ENCODE measurements at places on chromosomes 5 and 9.

- no peak for DNase-seq
Observed at GRCh38 chr5:59037041-59037440, 454.2 kb downstream of the RAB3C start.

DNA sequence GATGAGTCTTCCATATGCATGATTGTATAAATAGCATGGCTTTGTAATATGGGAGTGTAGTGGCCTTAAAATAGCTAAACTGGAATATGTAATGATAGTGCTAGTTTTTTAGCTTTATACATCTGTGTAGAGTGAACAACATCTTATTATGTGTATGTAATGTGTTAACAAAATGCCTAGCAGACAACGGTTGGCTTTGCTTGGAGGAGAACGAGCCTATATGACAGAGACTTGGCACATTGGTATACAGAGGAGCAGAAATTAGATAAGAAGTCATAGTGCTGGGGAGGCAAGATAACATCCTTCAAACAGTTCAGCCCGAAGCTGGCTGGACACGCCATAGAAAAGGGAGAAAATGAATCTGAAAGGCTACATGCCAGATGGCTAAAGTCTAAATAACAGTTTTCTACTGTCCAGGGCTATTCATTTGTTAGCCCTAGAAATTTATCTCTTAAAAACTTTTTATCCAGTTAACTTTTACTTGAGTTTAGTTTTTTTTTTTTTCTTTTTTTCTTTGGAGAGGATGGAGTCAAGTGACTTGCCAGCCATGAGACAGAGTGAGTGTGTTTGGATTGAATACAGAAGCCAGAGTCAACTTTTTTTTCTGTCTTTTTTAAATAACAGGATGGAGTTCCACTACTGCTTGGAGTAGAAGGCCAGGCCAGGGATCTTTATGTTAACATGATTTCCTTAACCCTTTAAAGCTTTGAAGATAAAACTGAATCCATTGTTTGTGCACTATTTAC, 214.4 kb upstream of the ACTBL2 start:
- DNase-seq = no peak

GRCh38 chr9:111271047-111271446, 59.0 kb downstream of the OR2K2 start:
- no peak for DNase-seq

DNA sequence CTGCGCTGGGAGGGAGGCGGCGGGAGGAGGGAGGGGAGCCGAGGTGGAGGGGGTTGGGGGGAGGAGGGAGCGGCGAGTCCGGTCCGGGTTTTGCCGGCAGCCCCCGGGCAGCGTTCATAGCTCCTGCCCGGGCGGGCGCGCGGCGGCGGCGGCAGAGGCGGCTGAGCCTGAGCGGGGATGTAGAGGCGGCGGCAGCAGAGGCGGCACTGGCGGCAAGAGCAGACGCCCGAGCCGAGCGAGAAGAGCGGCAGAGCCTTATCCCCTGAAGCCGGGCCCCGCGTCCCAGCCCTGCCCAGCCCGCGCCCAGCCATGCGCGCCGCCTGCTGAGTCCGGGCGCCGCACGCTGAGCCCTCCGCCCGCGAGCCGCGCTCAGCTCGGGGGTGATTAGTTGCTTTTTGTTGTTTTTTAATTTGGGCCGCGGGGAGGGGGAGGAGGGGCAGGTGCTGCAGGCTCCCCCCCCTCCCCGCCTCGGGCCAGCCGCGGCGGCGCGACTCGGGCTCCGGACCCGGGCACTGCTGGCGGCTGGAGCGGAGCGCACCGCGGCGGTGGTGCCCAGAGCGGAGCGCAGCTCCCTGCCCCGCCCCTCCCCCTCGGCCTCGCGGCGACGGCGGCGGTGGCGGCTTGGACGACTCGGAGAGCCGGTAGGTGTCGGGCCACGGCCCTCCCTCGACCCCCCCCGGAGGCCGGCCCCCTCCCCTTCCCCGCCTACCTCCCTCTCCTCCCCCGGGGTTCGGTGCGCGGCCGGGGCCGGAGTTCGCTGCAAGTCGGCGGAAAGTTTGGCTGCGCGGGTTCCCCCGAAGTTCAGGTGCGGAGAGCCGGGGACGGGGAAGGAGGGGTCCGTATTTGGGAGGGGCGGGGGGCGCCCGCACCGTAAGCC, at the start of gene CXXC5:
Gene CXXC5, plus strand, starts transcription at position 145 of the 877 bp plus-strand sequence. CDS start 32,175 bp downstream, outside the sequence.
- DNase-seq = peak; percentile 47

DNA sequence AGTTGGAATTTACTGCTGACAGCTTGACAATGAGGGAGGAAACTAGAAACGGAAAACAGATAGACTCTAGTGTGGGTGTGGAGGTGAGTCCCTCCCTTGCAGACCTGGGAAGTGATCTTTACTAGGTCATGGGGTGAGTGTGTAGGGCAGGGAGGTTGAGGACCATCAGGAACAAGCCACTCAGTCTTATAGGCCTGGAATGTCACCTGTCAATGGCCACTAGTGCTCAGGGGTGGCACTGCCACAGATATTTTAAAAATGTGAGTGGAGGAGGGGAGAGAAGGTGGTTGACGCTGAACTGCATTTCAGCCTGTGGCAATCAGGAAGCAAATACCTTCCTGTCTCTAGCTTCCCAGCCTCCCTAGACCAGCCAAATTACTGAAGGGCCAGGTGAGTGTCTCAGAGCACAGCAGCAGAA, 9.0 kb downstream of the OR2S2 start:
- no peak for DNase-seq

DNA sequence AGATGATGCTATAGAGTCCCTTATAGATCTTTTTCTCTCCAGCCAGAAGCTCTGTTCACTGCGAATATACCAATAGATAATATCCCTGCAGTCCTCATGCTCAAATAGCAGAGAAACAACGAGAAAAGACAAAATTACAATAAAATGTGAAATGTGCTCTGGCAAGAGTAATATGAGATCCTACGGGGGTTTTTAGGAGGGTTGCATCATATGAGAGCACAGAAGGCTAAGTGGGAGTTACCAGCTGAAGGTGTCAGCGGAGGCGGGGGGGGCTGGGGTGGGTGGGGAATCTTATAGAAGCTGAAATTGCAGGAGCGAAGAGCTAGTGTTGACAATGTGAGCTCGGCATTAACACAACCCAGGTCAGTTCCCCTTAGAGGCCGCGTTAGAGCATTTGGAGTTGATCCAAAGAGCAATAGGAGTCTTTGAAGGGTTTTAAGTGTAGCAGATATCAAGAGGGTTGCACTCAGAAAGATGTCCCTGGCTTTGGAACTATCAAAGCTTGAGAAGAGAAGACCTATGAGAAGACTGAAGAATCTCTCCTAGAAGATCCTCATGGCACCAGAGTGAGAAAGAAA, 109.7 kb downstream of the BASP1 start:
- DNase-seq = no peak

- no peak for DNase-seq
Observed at GRCh38 chr5:134939500-134939899, 28.2 kb upstream of the CATSPER3 start.

GRCh38 chr5:107555425-107556090, 115.2 kb downstream of the EFNA5 start:
- no peak for DNase-seq

DNA sequence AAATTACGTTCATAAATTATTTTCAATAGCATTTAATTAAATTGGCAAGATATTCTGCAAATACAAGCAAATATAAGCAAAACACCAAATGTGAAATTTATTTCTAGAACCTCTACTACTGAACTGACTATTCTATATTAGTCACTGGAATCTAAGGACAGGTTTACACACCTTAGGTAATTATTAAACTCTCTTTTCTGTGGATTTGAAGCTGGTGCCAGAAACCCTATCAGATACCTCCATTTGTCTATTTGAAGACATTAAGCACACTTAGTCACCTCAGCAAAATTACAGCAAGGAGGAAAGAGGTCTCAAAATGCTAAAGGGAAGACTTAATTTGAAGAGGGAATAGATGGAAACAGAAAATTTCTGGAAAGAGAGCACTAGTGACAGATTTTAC, 83.4 kb downstream of the CPLANE1 start:
- DNase-seq = no peak

DNA sequence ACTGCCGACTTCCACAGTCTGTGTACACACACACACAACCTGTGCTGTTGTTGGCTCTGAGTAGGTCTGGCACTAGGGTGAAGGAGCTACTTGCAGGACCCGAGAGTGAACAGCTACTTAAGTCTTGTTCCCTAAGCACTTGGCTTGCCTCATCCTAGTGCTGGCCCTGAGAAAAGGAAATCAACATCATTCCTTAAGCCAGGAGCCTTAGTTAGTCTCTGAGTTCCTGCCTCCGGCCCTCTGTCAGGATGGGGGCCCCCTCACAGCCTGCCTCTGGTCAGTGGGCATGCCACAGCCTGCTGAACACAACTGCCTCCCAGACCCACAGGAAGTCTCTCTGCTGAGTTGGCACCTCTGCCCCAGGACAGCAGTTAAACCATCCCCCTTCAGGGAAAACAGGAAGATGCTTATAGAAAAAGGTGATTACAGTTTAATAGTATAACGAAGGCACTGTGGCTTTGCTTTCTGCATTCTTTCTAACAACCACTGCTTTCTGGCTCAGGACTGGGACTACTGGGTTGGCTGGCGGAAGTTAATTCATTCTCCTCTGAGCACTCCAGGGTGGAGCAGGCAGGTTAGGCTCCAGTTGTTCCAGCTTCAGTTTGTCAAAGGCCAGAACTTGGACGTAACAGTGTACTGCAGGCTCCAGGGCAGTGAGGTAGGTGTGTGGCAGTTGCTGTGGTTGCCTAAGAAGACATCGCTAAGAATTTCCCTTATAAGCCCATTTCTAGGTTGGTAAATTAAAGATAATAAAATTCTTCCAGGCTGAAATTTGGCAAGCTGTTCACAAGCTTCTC, 2.8 kb downstream of the MAMDC2 start:
- no peak for DNase-seq

GRCh38 chr5:105982526-105982925, 1688.2 kb downstream of the EFNA5 start:
- no peak for DNase-seq

DNA sequence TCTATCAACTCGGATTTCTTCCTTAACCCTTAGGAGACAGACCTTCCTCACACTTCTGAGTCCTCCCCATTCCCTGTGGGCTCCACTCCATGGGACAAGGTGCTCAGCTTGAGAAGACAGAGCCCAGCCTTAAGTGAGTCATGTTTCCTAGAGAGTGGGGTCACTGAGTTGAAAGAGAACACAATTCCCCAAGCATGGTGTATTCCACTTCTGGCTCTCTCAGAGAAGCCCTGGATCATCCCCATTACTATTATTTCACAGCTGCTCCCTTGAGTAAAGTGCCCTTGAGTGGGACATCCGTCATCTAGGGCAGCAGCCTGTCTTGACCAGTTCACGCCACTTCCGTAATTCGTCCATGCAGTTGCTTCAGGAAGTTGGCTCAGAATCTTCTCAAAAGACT, 604.8 kb downstream of the BNC2 start:
- DNase-seq = no peak

GRCh38 chr9:73133022-73133651, 18.5 kb upstream of the ANXA1 start:
- DNase-seq = no peak

DNA sequence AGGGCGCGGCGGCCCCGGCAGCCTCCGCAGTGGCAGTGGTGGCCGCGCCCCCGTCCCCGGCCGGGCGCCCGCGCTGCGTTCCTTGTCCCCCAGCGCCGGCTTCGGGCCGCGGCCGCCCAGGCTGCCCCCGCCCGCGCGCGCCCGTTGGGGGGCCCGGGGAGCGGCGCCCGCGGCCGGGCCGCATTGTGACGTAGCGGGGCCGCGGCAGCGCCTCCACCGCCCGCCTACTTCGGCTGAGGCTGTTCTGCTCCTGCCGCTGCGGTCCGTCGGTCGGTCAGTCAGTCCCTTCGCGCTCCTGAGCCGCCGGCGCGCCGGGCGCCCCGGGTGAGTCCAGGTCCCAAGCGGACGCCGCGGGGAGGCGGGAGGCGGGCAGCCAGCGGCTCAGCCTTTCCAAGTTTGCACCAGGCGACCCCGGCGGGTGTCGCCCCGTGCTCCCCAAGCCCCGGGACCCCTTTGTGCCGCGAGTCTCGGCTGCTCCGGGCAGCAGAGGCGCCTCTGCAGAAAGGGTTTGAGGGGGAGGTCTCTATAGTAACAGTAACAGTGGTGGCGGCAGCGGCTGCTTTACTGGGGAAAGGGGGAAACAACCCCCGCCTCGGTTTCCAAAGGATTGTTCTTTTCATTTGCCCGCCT, at the start of gene SNCAIP:
Gene SNCAIP, plus strand, starts transcription at position 277 of the 630 bp plus-strand sequence. CDS start 78,898 bp downstream, outside the sequence.
- DNase-seq = no peak

GRCh38 chr5:132947671-132948070, 15.8 kb downstream of the AFF4 start:
- no peak for DNase-seq

DNA sequence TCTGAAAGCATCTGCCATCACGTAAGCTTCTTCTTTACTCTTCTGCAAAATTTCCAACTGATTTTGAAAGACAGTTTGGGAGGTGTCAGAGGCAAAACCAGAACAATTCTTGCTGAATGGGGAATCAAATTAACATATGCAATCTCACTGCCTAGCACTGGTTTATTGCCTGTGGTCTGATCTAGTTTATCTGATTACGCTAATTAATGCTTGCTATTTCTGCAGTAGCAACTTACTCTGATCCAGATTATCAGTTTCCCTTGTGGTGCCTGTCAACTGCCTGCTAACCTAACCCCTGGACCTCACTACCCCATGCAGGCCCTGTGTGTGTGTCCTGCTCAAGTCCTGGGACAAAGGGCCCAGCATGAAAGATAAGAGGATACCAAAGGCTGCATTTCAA, 40.3 kb downstream of the CCDC125 start:
- DNase-seq = no peak

Data from NCI-H1105 (cell line).